ENCODE measurements at places on chromosomes 1 and 21. TPM values are rescaled to one million over a fixed set of nuclear protein-coding genes. Genes with fewer than 3 reads are reported as not detected.

DNA sequence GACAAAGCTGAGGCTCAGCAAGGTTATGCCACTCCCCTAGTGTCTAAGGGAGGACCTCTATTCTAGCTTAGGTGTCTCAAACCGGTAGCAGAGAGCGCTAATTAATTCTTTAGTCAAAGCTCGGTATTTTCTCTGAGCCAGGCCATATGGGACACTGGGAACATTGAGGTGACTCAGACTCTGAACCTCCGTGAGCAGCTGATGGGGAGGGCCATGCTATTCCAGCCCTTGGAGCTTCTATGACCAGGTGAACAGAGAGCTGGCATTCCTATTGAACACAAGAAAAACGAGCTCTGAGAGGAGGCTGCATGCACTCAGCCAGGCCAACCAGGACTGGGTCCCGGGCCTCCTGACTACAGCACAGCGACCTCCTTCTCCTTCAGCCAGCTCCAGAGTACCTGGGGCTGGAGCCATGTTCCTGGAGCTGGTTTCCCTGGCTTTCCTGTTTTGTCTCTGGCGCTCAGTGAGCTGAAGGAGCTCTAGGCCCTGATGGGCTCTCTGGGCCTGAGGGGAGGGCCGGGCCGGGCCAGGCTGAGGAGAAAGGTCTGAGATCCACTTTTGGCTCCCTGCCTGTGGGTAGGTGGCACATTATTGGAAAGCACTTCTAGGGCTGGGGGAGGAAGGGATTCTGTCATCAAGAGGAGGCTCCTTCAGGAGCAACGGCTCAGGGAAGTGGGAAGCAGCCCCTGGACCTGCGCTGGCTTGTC, 37.0 kb downstream of the SLC9A1 start:
- no peak overlapping the region for H3K27ac ChIP-seq
- no peaks in the 10 kb centered on the region for H3K27me3 ChIP-seq
- no peak overlapping the region for H3K4me3 ChIP-seq
- no peaks in the 10 kb centered on the region for H3K36me3 ChIP-seq

DNA sequence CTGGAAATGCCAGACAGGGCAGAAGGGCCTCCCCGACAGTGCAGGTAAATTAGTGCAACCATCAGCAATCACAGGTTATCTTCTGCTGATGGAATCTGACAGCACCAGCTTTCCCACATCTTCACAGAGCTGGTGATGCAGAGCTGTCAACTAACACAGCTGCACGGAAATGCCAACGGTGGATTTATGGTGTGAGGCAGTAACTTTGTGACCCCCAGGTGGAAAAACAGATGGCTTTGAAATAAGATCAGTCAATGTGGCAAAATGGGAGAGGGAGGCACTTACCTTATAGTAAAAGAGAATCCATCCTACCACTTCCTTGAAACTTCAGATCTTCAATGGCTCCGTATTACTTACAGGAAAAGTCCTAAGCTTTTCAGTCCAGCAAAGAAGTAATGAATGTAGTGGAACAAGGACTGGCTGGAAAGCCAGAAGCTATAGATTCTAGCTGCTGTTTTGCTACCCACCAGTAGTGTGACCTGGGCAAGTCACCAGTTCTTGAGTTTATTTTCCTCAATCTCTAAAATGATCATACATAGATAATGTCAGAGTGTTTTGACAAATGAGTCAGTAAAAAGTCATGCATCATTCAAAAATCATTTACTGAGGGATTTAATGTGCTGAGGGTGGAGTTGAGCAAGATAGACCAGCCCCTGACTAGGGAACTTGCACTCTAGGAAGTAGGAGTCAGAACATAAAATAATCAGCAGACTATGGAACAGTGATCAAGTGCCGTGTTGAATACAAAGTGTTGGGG, 245.7 kb upstream of the JUN start:
- H3K4me3 ChIP-seq = no peak overlapping the region
- no peak overlapping the region for H3K27ac ChIP-seq
- H3K36me3 ChIP-seq = no peaks in the 10 kb centered on the region
- H3K27me3 ChIP-seq = no peaks in the 10 kb centered on the region

- no peaks in the 10 kb centered on the region for H3K4me1 ChIP-seq
- no peak overlapping the region for H3K27ac ChIP-seq
- H3K27me3 ChIP-seq = no peaks in the 10 kb centered on the region
- DNase-seq = no peak
Observed at GRCh38 chr1:217029281-217030157, 306.3 kb upstream of the ESRRG start.

DNA sequence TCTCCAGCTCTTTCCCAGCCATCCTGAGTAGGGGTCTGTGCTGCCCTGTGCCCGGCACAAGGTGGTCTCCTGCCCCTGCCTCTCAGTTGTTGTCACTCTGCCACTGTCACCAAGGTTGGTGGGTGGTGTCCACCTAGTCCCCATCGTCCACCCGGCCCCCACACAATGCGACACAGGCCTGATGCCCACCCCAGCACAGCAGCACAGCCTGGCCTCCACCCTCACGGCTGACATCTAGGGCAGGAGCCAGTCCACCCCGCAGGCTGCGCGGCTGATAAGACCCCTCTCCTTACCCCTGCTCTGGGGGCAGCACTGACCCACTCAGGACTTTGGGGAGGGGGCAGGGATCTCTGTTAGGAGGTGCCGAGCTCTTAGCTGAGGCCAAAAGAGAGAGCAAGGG, 198.3 kb downstream of the LIPI start:
- no peak for DNase-seq
- no peaks in the 10 kb centered on the region for H3K4me1 ChIP-seq
- no peak overlapping the region for H3K27ac ChIP-seq
- no peaks in the 10 kb centered on the region for H3K36me3 ChIP-seq
- H3K4me3 ChIP-seq = no peak overlapping the region

GRCh38 chr1:86848654-86849053, 65.3 kb downstream of the SELENOF start:
- H3K27me3 ChIP-seq = no peaks in the 10 kb centered on the region
- H3K4me3 ChIP-seq = no peak overlapping the region
- H3K4me1 ChIP-seq = no peaks in the 10 kb centered on the region
- no peak overlapping the region for H3K27ac ChIP-seq
- DNase-seq = no peak

Gene CD1C
- 2.1 TPM for total RNA-seq
